ENCODE measurements at places on chromosomes 16 and 17.

DNA sequence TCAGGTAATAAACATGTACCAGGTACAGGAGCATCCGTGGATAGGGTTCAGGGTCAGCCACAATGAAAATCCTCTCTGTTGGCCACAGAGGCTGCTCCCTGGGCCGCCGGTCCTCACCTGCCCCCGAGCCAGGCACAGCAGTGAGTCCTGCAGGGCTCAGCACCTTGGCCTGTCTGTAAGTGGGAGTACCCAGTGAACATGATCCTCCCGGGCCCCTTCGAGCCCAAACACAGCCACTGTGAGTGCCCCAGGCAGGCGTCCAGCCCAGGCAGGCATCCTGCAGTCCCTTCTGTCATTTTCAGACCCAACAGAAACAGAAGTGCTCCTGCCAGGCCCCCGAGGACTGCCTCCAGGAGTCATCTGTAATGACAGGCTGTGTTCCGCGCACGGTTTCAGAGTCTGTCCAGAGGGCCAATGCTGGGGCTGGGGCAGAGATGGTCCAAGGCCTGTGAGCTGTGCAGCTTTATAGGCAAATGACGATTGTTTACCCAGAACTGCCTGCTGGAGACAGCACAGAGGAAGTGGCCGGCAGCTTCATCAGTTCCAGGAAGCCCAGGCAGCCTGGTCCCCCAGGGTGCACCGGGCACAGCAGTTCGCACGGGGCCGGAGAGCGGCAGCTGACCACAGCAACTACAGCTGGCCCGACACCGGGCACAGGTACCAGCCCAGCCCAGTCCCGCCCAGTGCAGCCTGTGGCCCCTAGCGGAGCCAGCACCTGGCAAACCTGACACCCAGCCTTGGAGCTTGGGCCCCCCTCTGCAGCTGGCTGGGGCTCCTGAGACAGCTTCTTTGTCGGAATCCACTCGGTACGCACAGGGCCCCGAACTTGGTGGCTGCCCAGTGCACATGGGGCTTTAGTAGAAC lies 13.2 kb downstream of the SLC7A5 start:
- DNase-seq = no peak

GRCh38 chr17:57490890-57491289 lies 234.6 kb downstream of the MSI2 start:
- DNase-seq = no peak

DNA sequence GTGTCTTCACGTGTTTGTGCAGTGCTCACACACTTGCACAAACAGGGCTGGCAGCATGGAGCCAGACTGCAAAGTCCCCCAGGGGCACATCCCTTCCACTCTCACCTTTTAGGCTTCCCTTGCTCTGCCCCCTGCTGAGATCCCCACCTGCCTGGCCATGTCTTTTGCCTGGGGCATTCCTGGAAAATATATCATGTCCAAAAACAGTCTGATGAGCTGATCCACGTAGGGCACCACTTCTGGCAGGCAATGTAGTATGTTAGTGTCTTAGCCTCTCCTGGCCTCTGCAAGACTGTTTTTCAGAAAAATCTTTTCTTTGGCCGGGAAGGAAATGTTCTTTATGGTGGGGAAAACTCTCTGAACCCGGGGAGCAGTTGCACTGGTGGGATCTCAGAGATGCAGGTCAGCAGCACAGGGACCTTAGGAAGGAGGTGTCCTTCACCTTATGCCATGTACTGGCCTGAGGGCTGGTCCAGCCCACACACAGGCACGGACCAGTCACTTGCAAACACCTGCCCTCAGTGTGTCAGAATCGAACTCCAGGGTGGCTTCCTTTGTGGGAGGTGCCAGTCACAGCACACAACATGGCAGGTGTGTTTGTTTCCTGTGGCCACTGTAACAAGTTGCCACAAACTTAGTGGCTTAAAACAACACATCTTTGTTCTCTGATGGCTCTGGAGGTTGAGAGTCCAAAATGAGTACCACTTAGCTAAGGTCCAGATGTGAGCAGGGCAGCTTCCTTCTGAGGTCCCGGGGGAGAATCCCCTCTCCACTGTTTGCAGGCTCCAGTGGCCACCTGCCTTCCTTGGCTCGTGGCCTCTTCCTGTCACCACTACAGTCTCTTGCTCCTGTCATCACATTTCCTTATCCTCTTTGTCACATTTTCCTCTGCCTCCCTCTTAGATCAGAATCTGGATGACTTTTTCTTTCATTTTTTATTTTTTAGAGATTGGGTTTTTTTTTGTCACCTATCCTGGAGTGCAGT lies 46.6 kb downstream of the MPRIP start:
- DNase-seq = no peak

DNA sequence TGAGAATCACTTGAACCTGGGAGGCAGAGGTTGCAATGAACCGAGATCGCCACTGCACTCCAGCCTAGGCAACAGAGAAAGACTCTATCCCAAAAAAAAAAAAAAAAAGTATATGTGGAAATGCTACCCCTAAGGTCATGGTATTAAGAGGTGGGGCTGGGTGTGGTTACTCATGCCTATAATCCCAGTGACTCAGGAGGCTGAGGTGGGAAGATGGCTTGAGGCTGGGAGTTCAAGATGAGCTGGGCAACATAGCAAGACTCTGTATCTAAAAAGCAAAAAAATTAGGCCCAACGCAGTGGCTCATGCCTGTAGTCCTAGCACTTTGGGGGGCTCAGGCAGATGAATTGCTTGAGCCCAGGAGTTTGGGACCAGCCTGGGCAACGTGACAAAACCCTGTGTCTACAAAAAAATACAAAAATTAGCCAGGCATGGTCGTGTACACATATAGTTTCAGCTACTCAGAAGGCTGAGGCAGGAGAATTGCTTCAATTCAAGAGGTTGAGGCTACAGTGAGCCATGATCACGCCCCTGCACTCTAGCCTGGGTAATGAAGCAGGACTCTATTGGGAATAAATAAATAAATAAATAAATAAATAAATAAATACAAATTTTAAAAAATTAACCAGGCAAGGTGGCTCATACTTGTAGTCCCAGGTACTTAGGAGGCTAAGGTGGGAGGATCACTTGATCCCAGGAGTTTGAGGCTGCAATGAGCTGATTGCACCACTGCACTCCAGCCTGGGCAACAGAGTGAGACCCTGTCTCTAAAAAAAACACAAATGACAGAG lies 32.3 kb upstream of the NUFIP2 start:
- no peak for DNase-seq

DNA sequence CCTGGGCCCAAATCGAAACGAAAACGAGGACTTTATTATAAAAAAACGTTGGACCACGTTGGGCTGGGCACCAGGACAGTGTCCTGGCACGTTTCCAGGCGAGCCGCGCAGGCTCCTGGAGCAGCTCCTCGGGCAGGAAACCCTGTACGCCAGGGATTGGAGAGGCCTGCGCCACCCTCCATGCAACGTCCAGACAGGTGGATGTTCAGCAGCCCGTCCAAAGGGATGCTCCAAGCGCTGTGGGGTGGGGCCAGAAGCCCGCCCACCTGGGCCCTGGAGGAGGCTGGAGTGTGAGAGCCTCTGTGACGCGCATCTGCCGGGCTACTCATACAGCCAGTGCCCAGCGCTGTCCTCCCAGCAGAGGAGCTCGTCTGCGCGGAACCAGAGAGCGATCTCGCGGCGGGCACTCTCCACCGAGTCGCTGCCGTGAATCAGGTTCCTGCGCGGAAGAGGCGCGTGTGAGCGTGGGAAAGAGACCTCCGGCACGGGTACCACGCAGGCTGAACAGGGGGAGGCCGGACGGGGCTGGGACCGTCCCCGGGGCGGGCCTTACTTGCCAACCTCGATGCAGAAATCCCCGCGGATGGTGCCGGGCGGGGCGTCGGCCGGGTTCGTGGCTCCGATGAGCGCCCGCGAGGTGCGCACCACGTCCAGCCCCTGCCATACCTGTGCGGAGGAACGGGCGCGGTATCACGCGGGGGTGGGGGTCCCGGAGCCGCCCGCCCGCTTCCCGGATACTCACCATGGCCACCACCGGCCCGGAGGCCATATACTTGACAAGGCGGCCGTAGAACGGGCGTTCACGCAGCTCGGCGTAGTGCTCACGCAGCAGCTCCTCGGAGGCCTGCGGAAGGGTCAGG lies 785 bp downstream of the NME3 start:
- DNase-seq = no peak

- no peak for DNase-seq
Measured at GRCh38 chr16:49459953-49460735, 86.5 kb downstream of the C16orf78 start.

GRCh38 chr16:24146518-24146917 lies 109.6 kb upstream of the CACNG3 start:
- DNase-seq = no peak

GRCh38 chr17:41737680-41738023 lies 3.2 kb upstream of the HAP1 start:
- no peak for DNase-seq

DNA sequence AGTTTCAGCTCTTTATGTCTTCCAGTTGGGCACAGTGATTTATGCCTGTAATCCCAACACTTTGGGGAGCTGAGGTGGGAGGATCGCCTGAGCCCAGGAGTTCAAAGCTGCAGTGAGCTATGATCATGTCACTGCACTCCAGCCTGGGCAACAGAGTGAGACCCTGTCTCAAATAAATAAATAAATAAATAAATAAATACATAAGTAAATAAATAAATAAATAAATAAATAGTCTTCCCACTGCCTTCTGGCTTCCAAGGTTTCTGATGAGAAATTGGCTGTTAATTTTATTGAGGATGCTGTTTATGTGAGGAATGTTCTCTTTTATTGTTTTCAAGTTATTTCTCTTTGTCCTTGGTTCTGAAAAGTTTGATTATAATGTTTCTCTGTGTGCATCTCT lies 1507.6 kb upstream of the GOT2 start:
- DNase-seq = no peak

GRCh38 chr16:50169555-50170096 lies 16.5 kb downstream of the TENT4B start:
- DNase-seq = no peak

GRCh38 chr17:53409588-53409987 lies 413.1 kb upstream of the KIF2B start:
- no peak for DNase-seq

DNA sequence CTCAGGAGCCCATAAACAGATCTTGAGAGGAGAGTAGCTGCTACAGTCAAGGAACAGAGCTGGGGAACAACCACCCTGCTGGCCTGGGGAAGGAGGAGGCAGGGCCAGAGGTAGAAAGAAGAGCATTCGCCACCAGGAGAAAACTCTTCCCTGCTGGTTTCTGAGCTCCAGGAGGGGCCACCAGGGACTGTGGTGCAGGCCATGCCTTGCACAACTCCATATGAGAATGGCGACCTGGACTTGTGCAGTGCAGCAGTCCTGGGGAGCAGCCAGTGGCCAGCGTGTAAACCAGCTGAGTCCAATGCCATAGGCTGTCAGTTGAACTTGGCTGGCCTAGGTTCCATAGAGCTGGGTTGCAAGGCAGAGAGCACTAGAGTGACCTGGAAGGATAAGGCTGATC lies 11.6 kb downstream of the SLC13A2 start:
- no peak for DNase-seq

DNA sequence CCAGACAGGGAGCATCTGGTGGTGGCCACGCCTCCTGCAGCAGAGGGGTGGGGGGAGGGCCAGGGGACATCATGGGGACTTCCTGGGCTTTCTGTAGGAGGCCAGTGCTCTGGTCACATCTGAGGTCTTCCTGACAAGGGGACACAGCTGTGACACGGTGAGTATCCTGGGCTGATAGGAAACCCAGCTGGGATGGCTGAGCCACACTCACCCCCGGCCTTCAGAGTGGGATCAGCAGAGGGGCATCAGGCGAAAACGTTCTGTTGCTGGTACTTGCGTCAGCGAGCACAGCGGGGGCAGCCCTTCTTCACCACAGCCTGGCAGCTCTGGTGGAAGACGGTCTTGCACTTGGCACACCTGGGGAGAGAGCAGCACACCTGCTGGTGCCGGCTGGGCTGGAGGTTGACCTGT lies 122.9 kb upstream of the SMURF2 start:
- DNase-seq = no peak

GRCh38 chr16:30972872-30973271 lies 12.1 kb upstream of the HSD3B7 start:
- DNase-seq = no peak

- no peak for DNase-seq
Measured at GRCh38 chr16:28534542-28535373, 4.0 kb downstream of the NUPR1 start.

- DNase-seq = no peak
Measured at GRCh38 chr17:77824780-77825280, 133.7 kb upstream of the TNRC6C start.

GRCh38 chr16:57042157-57043111 lies 49.9 kb upstream of the CPNE2 start:
- peak; percentile 81 for DNase-seq

DNA sequence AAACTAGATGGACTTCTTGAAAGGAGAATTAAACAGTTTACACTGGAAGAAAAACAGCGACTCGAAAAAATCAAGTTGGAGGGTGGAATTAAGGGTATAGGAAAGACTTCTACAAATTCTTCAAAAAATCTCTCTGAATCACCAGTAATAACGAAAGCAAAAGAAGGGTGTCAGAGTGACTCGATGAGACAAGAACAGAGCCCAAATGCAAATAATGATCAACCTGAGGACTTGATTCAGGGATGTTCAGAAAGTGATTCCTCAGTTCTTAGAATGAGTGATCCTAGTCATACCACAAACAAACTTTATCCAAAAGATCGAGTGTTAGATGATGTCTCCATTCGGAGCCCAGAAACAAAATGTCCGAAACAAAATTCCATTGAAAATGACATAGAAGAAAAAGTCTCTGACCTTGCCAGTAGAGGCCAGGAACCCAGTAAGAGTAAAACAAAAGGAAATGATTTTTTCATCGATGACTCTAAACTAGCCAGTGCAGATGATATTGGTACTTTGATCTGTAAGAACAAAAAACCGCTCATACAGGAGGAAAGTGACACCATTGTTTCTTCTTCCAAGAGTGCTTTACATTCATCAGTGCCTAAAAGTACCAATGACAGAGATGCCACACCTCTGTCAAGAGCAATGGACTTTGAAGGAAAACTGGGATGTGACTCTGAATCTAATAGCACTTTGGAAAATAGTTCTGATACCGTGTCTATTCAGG lies 85.0 kb downstream of the C17orf58 start:
- DNase-seq = no peak

- no peak for DNase-seq
Measured at GRCh38 chr16:87390641-87391323, 1.4 kb upstream of the MAP1LC3B start.

- no peak for DNase-seq
Measured at GRCh38 chr16:15803618-15804017, 53.2 kb downstream of the MYH11 start.

- no peak for DNase-seq
Measured at GRCh38 chr16:21125191-21125590, 25.5 kb downstream of the DNAH3 start.

- DNase-seq = no peak
Measured at GRCh38 chr17:34195987-34196386, 59.1 kb upstream of the CCL2 start.
